ENCODE measurements at places on chromosomes 7 and 10.

- DNase-seq = no peak
These were observed 299.8 kb downstream of the HGF start for GRCh38 chr7:81469869-81470723.

DNA sequence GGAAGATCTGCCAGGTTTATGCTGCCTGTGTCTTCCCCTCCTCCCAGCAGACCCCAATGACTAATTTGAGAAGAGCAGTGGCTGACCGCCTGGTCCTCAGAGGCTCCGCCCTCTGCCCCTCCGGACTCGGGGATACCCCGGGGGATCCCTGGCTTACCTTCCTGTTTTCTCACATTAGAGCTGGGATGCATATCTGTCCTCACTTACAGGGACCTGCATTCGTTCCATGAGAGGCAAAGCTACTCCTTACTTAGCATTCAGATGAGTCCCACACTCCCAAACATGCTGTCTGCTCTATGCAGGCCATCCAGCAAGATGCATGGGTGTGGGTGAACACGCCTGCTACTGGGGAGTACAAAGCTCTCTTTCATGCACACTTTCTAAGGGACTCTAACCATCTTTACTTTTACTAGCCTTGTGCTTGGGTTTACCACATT is 24.0 kb downstream of the VOPP1 start:
- DNase-seq = no peak

DNA sequence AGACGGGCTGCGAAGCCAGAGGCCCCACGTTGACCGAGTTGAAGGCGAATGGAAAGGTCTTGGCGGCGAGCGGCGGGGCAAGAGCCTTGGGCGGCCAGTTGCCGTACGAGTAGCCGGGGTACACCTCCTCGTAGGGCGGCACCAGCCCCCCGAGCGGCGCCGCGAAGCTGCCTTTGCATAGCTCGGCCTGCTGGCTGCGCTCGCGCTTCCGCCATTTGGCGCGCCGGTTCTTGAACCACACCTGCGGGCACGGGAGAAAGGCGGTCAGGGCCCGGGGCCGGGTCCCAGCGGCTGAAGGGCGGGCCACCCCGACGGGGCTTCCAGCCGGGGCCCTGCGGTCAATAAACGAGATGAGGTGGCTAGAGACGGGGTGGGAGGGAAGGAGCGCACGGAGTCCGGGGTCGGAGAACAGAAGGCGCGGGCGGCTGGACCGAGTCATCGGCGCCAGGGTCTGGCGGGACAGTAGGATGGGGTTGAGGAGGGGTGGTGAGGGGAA is 4.8 kb downstream of the ELOVL3 start:
- DNase-seq = no peak

- no peak for DNase-seq
These were observed 181.2 kb upstream of the NOBOX start for GRCh38 chr7:144584726-144585125.

DNA sequence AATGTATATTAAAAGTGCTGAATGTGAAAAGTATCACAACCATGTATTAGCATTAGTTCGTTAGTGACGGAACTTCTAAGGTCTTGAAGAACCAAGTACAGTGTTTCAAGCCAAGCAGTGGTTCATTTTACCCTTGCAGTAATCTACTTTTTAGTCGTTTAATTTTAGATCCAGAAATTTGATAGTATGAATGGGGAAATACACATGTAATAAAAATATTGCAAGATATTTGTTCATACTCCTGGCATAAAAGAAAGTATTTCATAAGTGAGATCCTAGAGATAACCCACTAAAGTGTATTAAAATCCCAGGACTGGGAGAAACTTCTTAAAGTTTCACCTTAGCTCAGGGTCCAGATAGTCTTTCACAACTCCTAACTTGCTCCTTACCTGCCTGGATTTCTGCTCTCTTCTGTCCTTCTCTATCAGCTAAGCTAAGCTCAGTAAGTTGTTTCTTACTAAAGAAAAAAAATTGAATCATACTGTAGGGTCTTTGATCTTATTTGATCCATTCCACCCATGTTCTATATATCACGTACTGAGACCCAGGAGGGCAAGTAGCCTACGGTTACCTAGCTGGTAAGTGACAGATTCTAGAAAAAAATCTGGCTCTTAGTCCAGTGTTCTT is 1.5 kb downstream of the BCAP29 start:
- DNase-seq = no peak

DNA sequence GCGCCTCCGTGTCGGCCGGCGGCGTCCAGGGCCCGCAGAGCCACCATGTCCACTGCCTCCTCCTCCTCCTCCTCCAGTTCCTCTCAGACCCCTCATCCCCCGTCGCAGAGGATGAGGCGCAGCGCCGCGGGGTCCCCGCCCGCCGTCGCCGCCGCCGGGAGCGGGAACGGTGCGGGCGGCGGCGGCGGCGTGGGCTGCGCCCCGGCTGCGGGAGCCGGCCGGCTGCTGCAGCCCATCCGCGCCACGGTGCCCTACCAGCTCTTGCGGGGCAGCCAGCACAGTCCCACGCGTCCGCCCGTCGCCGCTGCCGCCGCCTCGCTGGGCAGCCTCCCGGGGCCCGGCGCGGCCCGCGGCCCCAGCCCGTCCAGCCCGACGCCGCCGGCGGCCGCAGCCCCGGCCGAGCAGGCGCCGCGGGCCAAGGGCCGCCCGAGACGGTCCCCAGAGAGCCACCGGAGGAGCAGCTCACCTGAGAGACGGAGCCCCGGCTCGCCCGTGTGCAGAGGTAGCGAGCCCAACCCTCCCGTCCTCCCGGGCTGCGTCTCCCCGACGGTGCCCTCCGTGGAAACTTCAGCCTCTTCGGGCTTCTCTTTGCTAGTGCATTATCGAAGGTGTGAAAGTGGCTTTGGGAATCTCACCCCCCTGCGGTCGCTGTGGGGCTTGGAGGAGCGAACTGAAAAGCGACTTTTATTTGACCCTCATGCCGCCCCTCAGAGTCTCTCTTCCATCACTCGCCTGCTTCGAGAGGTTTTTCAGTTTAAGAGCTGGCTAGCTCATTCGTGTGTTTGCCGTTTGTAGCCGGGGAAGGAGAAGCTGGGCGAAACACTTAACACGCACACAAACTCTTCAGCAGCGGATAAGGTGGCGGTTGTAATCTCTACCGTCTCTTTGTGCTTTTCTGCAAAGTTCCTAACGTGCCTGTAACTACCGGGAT is 975 bp downstream of the GLCCI1 start:
- no peak for DNase-seq

- no peak for DNase-seq
These were observed 6.1 kb downstream of the COPG2 start for GRCh38 chr7:130662426-130662825.

DNA sequence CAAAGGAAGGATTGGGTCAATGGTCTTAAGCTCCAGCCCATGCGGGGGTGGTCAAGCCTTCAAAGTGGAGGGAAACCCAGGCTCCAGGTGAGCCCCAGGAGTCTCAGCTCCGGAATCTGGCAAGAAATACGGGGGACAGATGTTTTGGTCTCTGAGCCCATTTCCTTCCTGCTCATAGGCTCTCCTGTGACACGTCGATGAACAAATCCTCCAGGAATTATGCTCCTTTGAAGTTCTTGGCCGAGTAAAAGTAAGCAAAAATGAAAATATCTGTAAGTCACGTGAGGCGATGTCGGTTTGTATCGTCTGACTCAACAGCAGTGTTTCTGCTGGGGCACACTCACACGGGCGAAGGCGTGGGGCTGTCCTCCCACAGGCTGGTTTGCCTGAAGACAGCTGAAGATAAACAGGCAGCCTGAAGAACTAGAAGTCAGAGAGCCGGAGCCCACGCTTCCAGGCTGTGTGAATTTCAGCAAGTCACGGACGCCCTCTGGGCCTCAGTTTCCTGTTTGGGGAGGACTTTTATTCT is 52.6 kb upstream of the SMNDC1 start:
- DNase-seq = no peak

- DNase-seq = no peak
These were observed 457 bp downstream of the PLOD3 start for GRCh38 chr7:101216860-101217387.

DNA sequence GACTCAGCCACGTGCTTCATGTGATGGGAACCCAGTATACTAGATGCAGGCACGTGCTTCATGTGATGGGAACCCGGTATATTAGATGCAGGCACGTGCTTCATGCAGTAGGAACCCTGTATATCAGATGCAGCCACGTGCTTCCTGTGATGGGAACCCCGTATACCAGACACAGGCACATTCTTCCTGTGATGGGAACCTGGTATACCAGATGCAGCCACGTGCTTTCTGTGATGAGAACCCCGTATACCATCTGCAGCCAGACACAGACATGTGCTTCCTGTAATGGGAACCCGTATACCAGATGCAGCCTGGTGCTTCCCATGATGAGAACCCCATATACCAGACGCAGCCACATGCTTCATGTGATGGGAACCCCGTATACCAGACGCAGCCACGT is 44.0 kb downstream of the MGMT start:
- no peak for DNase-seq

DNA sequence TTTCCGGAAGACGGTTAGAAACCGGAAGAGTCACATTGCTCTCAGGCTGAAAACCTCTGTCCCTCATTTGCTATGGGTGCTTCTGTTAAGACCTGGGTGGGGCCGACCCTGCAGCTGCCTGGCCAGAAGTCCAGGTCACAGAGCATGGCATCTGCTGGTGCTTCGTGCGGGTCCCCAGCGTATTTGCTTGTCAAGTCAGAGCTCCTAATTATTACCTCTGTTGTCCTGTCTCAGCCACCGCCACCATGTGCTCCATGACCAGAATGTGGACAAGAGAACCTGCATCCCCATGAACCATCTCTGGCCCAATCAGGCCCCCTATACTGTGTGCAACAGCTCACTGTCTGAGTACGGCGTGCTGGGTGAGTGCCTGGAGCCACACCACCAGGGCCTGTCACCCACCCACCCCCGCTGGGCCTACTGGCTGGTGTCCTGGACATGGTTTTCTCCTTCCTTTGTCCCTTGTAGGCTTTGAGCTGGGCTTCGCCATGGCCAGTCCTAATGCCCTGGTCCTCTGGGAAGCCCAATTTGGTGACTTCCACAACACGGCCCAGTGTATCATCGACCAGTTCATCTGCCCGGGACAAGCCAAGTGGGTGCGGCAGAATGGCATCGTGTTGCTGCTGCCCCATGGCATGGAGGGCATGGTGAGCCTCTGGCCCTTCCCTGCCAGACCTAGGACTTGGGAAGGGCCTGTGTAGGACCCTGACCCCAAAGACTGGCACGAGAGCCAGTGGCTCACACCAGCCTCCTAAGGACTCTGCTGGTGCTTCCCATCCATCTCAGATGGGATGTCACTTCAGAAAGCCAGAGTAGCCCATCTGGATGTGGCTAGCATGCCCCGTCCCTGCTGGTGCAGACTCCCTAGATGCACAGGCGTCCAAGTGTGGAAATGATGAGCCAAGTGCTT is 51.3 kb upstream of the ZMIZ2 start:
- DNase-seq = no peak

All from mesenteric fat pad (tissue), 1 donor.